SW480 (cell line): ENCODE measurements at places on chromosomes 1 and 21.
A peak's percentile ranks its signal among the peaks of the same experiment; 100 is the strongest.

DNA sequence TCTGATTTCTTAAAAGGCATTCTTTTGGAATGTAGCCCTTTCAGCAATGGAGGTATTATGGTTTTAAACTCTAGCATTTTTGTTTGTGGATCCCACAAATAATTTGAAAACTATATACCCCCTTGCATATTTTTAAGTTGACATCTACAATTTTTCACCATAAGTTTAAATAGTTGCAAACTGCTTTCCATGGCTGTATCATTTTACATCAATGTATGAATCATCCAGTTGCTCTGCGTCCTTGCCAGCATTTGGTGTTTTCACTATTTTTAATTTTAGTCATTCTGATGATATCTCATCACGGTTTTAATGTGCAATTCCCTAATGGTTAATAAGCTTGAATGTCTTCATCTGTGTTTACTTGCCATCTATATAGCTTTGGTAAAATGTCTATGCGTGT is 20.7 kb downstream of the DIPK1A start:
- no peak for DNase-seq

- no peak for DNase-seq
Measured at GRCh38 chr1:168344517-168344916, 63.8 kb downstream of the TBX19 start.

DNA sequence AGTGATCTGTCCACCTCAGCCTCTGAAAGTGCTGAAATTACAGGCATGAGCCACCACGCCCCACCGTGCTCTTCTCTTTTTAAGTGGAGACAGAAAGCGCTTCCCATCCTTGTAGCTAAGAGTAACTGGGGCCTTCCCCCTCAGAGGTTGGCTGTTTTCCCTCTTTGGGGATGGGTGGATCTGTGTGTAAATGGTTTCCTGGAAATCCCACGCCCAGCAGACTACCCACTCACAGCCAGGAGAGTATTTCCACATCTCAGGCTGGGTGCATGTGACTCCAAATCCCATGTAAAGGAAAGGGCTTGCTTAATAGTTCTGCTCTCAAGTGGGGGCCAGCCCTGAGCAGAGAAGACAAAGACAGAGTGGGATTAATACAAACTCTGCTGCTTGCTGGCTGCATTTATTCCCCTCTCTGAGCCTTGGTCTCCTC is 19.6 kb upstream of the TCEA3 start:
- no peak for DNase-seq

- DNase-seq, result peak; percentile 82
Measured at GRCh38 chr1:171909711-171910110, 68.4 kb downstream of the DNM3 start.

DNA sequence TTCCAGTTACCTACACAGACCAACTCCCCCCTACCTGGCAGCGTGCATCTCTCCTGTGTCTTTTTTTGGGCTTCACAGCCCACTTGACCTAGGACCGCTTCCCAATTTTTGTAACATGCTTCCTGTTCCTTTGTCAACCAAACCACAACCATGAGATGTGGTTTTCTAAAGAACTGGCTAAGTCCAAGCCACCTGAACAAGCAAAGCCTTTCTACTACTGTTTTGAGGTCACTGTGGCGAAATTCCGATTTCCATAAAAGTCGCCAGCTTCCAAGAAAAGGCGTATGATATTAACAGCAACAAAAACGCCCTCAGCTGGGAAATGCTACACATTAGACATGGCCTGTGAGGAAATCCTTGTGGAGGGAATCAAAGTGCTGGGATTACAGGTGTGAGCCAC is 12.7 kb upstream of the AK2 start:
- peak; percentile 85 for DNase-seq

GRCh38 chr1:88773540-88774150 is 89.6 kb downstream of the PKN2 start:
- DNase-seq, result peak; percentile 56

GRCh38 chr1:18631496-18632217 is 1.0 kb downstream of the PAX7 start:
- DNase-seq, result no peak

DNA sequence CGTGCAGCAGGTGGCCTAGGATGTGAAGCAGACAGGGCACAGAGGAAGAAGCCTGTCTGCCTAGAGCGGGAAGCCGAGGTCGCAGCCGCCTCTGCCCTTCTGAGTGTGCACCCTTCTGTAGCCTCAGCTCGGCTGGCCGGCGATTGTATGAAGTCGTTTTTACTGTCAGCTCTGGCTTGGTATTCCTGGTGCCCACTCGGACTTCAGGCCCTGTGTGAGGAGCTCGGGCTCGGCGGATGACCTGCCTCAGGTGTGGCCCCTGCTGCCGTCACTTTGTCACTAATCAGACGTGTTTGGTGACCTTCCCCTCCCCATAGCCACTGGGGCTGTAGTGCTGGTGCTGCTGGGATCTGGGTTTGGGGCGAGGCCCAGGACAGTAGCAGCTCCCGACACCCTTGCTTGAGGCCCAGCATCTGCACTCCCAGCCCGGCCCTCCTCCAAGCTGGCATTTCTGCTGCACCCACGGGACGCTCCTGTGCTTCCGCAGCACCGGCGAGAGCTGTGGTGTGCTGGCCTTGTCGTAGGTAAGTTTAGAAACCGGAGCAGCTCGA is 18.1 kb downstream of the SLX9 start:
- DNase-seq, result no peak

DNA sequence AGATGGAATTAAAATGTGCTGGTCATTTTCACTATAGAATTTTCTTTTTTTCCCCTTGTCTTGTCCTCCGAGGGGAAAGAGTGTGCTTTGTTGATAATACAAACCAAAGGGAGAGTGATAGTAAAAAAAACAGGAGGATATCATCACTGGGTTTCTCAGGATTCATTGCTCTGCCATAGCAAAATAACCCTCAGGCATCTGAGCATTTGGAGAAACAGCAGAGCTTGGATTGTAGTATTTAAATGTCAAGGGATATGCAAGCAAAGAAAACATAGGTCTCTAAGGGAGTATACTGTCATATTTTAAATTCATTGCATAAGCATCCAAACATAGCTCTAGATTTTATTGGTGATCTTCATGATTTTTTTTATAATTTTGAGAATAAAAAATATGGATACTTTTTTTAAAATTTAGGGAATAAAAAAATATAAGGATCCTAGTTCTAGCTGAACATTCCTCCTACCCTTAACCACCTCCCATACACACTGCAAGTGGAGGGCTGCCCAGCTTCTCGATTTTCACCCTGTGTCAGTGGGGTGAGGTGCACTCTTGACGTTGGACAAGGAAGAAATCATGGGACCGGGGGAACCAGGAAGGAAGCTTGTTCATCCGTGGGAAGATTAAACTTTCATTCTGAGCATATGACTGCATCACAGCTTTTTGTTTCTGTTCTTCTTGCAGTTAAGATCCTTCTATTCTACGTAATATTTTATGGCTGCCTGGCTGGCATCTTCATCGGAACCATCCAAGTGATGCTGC is 4.4 kb downstream of the ATP1B1 start:
- DNase-seq, result no peak

DNA sequence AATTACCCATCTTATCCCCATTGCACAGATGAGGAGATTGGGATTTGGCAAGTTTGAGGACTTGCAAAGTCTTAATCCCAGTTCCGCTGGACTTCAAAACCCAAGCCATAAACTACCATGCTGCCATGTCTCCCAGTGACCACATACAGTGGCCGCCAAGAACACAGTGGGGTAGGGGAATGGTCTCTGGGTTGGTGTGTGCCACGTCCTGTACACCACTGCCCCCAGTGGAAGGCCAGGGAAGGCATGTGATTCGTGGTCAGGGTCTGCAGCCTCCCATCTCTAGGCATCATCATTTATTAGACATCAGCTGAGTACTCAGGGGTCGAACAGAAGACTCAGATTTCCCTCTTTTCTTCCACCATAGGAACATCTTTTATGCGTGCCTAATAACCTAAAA is 76.0 kb downstream of the MAN1C1 start:
- peak; percentile 11 for DNase-seq

DNA sequence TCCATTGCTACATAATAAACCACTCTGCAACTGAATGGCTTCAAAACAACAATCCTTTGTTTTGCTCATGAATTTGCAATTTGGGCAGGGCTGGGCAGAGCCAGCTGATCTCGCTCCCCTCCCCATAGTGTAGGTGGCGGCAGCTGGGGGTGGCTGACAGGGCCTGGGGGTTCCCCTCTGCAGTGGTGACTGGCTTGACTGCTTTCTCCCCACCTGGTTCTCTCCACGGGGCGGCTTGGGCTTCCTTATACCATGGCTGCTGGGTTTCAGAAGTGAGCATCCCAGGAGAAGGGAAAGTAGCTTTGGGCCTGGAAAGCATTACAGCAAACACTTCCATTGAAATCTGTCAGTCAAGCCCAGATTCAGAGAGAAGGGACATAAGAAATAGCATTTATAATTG is 129.7 kb upstream of the ZBTB40 start:
- DNase-seq, result no peak

GRCh38 chr1:223729906-223730305 is 17.6 kb downstream of the CAPN2 start:
- no peak for DNase-seq

- no peak for DNase-seq
Measured at GRCh38 chr1:35572296-35572695, 818 bp upstream of the TFAP2E start.

- no peak for DNase-seq
Measured at GRCh38 chr1:184507165-184507564, 120.3 kb downstream of the C1orf21 start.

GRCh38 chr1:16677552-16678431 is 11.0 kb upstream of the RNU1-3 start:
- peak; percentile 54 for DNase-seq

DNA sequence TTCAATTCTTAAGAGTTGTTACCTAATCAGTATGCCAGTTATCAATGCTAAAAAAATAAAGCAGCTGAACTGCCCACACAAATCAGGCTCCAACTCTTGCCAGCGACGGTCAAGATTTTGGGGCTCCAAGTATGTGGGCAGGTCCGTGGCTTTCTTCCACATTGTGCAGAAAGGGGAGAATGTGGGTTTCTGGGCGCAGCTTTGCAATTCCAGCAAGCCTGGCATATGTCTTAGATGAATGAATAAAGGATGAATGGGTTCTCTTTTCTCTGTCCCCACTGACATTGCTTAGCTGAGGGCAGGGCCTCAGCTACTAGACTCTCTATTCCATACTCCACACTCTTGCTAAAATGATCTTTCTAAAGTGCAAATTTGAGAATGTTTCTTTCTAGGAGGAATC is 42.4 kb downstream of the NENF start:
- DNase-seq, result no peak

DNA sequence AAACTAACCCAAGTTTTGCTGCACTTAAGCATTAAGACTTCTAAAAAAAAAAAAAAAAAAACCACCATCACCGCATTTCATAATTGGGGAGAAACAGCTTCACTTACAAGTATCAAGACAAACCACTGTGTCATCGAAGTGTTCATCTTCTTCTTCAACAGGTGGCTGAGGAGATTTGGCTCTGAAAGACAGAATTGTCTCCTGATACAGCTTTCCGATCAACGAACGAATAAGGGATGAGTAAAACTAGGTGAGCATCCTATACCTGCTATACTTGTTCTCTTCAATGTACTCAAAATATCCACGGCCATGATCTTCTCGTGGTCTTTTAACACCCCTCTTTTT is 2.0 kb downstream of the HNRNPU start:
- peak; percentile 35 for DNase-seq

- DNase-seq, result peak; percentile 26
Measured at GRCh38 chr1:58047265-58047858, 499.2 kb downstream of the OMA1 start.

GRCh38 chr21:39071623-39072214 is 111.5 kb downstream of the PSMG1 start:
- no peak for DNase-seq

GRCh38 chr1:160681066-160681890 is 30.3 kb downstream of the CD48 start:
- peak; percentile 64 for DNase-seq

DNA sequence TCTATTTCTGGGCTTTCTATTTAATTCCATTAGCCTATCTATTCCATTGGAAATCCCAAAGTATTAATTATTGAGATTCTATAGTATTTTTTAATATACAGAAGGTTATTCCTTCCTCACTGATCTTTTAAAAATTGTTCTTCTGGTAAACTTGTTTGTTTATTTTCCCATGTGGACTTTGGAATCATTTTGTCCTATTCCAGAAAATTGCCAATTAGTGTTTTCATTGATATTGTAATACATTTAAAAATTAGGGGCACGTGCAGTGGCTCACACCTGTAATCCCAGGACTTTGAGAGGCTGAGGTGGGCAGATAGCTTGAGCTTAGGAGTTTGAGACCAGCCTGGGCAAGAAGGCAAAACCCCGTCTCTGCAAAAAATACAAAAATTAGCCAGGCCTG is 8.4 kb upstream of the TLCD4 start:
- no peak for DNase-seq

DNA sequence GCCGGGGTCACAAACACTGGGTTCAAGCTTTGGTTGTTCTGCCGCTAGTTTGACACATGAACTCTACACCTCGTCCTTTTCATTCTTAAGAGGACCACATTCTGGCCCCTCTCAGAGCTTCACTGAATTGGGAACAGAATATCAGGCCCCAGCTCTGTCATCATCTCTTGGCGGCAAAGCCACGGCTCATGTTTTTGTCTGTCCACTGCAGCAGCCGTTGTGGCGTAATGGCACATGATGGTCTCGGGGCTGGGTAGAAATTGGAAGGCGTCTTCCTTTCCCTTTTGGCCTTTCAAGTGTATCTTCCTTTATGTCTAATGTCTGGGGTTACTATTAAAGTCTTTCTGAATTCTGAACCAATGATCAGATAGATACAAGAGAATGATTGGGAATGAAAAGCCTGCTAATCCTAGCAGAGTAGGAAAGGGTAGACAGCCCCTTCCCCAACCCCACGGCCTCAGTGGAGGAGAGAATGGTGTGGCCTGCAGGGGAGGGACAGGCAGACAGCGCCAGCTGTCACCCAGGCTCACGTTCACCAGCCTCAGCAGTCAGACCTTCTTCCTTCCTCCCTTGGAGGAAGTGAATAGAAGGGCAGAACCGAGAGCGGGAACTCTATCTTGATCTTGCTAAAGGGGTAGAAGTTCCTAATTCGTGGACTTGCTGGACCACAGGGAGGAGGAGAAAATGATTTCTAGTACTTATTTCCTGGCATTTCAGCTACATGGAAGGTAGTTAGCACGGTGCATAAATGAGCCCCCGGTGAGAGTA is 498.1 kb downstream of the KIF26B start:
- no peak for DNase-seq

DNA sequence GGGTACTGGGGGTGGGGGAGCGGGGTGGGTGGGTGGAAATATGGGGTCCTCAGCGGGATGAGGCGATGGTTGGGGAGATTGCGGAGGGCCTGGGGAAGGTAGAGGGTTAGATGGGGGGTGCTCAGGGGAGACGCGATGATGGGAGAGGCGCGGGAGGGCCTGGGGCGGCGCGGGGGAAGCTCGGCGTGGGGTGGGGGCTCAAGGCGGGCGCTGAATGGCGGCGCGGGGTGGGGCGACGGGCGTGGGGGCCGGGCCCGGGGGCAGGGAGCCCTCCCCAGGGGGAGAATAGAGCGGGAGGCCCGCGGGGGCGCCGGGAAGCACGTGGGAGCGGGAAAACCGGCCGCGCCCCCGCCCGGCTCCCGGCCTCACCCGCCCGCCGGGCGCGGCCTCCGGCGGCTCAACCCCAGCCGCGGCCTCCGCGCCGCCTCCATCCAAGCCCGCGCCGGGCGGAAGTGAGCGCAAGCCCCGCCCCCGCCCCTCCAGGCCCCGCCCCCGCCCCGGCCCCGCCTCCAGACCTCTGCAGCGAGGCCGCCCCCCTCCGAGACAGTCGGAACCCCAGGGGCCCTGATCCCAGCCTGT is at the start of gene FAAP20:
Gene FAAP20, minus strand, starts transcription at position 454 of the 579 bp plus-strand sequence. Its CDS starts 23 bp downstream, at position 431.
- DNase-seq, result peak; percentile 55
